ENCODE measurements at places on chromosomes 5 and 9. TPM values are rescaled to one million over a fixed set of nuclear protein-coding genes. Genes with fewer than 3 reads are reported as not detected.

The ROPN1L gene
- total RNA-seq, result 2.2 TPM

The PLK2 gene
- 578 TPM for total RNA-seq

The RNF180 gene
- 2.9 TPM for total RNA-seq

The GARIN3 gene
- not detected for total RNA-seq

The CCDC69 gene
- 3.4 TPM for total RNA-seq

The TNFSF8 gene
- not detected for total RNA-seq

The HRCT1 gene
- total RNA-seq, result 2.6 TPM

The ZFP2 gene
- 0.39 TPM for total RNA-seq

The IFNB1 gene
- total RNA-seq, result not detected

The KLF4 gene
- total RNA-seq, result 3.7 TPM

The PALM2AKAP2 gene
- total RNA-seq, result under 0.01 TPM

The PTGS1 gene
- total RNA-seq, result 1.8 TPM

The GAPT gene
- not detected for total RNA-seq

The GRM6 gene
- not detected for total RNA-seq

The SLIT3 gene
- total RNA-seq, result under 0.01 TPM

The ARAP3 gene
- 42.5 TPM for total RNA-seq
